A549 treated with DMSO at 1 μM for 4 hours (cell line): ENCODE measurements at places on chromosomes 4 and X. TPM values are rescaled to one million over a fixed set of nuclear protein-coding genes. Genes with fewer than 3 reads are reported as not detected.

The PHOX2B gene
- not detected in 5 replicates for total RNA-seq

The MSANTD1 gene
- 0.15 to 0.18 TPM (median 0.16 TPM) in 4 of 5 replicates, not detected in the other for total RNA-seq

The CT45A2 gene
- not detected in 5 replicates for total RNA-seq

The SLC6A14 gene
- 0.02 TPM in 1 of 5 replicates, not detected in the others for total RNA-seq

The GDPD2 gene
- total RNA-seq, result 0.03 to 0.06 TPM in 2 of 5 replicates, not detected in the others

The SPIN2A gene
- total RNA-seq, result 0.10 to 0.23 TPM (median 0.15 TPM) in 5 replicates

The CSAG3 gene
- total RNA-seq, result not detected in 5 replicates

The BCLAF3 gene
- 2.8 to 4.6 TPM (median 3.5 TPM) in 5 replicates for total RNA-seq

The GASK1B gene
- 0.57 to 0.75 TPM (median 0.63 TPM) in 5 replicates for total RNA-seq

The UGT2B15 gene
- total RNA-seq, result 0.06 to 0.11 TPM (median 0.08 TPM) in 4 of 5 replicates, not detected in the other

The PRDM8 gene
- total RNA-seq, result 0.32 to 0.67 TPM (median 0.42 TPM) in 5 replicates

The SCARB2 gene
- 44.4 to 56.8 TPM (median 54.5 TPM) in 5 replicates for total RNA-seq

The CXCR3 gene
- 0.13 TPM in 2 of 5 replicates, not detected in the others for total RNA-seq

The HELT gene
- total RNA-seq, result not detected in 5 replicates

The CSAG2 gene
- total RNA-seq, result not detected in 5 replicates

The SASH3 gene
- not detected in 5 replicates for total RNA-seq

The CPLX1 gene
- total RNA-seq, result 0.24 to 0.68 TPM (median 0.55 TPM) in 5 replicates

The PLP1 gene
- total RNA-seq, result not detected in 5 replicates
